ENCODE measurements at places on chromosomes 6 and 20.

DNA sequence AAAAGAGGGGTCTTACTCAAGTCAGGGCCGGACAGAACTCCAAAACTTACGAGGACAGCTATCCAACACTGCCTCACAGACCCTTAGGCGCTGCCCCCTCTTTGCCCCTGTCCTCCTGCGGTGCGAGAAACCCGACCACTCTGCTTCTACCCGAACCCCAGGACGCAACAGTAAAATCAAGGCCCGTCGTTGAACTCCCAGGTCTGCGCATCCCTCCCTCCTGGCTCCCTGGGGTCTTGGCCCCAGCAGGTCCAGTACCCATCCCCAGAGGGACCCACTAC is 6.4 kb downstream of the OLIG3 start:
- DNase-seq: no peak

DNA sequence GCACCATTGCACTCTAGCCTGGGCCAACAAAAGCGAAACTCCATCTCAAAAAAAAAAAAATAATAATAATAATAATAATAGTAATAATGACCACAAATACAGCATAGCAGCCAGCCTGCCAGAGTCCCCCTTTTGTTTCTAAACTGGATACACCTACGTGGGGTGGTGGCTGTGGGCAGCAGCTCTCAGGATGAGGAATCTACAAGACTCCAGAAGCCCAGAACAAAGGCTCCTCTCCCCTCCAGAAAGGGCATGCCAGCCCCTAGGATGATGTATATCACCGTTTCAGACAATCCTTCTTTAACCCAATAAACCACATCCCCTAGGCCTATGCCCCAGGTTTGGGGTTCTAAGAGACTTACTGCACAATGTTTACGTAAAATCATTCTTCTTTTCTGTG is 155.9 kb downstream of the QRSL1 start:
- DNase-seq: no peak

- DNase-seq: no peak
Measured at GRCh38 chr6:130836055-130836640, 8.9 kb downstream of the SMLR1 start.

- DNase-seq: no peak
Measured at GRCh38 chr20:52676283-52676995, 295.7 kb upstream of the TSHZ2 start.

GRCh38 chr20:5495026-5495425 is 178.3 kb upstream of the PROKR2 start:
- no peak for DNase-seq

DNA sequence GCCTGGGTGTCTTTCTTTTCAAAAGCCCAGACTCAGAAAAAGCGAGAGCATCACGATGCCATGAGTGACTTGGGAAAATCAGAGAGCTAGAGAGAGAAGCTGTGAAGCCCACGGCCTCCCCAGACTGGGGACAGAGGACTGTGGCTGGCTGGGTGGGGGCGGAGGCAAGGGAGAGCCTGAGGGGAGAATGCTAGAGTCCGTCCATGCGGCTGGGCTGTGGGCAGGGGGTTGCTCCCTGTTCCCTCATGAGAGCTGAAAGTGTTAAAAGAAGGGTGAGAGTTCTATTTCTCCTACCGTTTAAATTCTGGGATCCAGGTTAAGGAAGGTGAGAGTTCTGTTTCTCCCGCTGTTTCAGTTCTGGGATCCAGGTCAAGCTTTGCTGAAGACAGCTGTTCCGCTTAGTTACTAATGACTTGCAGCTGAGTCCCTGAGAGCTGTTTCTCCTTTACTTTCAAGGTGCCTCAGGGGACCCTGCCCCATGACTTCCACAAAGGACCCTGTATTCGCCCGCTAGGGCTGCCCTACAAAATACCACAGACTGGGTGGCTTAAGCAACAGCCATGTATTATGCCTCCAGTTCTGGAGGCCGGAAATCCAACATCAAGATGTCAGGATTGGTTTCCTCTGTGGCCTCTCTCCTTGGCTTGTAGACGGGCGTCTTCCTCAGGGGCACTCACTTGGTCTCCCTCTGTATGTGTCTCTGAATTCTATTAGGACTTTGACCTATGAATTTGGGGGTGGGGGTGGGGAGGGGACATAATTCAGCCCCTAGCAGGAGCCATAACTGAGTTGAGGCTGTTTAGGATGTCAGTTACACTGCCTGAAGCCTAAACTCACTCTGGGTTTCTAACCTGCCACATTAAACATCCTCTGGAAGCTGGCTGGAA is 127.0 kb downstream of the PXDC1 start:
- DNase-seq: no peak

GRCh38 chr6:85421972-85422371 is 27.9 kb upstream of the NT5E start:
- no peak for DNase-seq

- no peak for DNase-seq
Measured at GRCh38 chr6:29845405-29846006, 17.9 kb downstream of the HLA-G start.

All from cardiac muscle cell (in vitro differentiated cells and primary cell).